ENCODE measurements at places on chromosomes 11 and 22.

GRCh38 chr22:46857885-46858143 lies 95.4 kb downstream of the TBC1D22A start:
- no peak for DNase-seq

DNA sequence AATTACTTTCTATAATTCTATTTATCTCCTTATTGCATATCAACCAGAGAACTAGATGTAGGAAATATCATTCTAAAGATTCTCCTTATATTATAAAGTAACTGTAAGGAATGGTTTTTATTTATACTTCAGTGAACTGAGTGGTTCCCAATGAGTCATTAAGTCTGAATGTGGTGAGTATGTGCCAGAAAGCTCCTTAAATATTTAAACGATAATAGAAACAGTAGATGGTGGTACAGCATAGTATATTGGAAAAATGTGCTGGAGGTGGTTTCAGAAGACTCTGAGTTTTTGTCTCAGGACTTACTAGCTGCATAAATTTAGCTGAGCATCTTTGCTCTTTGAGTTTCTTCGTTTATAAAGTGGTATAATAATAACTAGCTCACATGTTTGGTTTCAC lies 653.5 kb downstream of the FAM181B start:
- no peak for DNase-seq

- no peak for DNase-seq
These were observed 25.3 kb downstream of the RPUSD4 start for GRCh38 chr11:126186025-126186698.

GRCh38 chr11:61106296-61106695 lies 4.0 kb downstream of the CD5 start:
- no peak for DNase-seq

- DNase-seq: no peak
These were observed 130.1 kb upstream of the DDI1 start for GRCh38 chr11:103906291-103906867.

GRCh38 chr11:9693801-9694553 lies 30.1 kb downstream of the SWAP70 start:
- no peak for DNase-seq
